GM23338 (cell line): ENCODE measurements at places on chromosomes 4 and X.

GRCh38 chr4:6448476-6449170 is 23.8 kb downstream of the PPP2R2C start:
- no peak for DNase-seq

DNA sequence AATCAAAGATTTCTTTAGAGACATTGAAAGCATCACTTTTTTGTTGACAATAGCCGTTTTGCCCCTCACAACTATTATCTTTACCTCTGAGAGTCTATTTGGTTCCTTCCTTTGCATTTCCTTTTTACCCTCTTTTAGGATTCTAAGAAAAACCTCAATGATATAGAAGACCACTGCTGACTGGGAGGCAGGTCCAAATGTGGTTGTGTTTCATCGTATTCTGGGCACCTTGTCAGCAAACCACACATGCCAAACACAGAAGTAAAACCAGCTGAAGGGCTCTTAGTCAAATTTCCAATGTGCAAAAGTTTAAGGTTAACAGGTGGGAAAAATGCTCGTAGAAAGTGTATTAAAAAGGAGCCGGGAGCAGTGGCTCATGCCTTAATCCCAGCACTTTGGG is 5.1 kb upstream of the PRMT9 start:
- no peak for DNase-seq

DNA sequence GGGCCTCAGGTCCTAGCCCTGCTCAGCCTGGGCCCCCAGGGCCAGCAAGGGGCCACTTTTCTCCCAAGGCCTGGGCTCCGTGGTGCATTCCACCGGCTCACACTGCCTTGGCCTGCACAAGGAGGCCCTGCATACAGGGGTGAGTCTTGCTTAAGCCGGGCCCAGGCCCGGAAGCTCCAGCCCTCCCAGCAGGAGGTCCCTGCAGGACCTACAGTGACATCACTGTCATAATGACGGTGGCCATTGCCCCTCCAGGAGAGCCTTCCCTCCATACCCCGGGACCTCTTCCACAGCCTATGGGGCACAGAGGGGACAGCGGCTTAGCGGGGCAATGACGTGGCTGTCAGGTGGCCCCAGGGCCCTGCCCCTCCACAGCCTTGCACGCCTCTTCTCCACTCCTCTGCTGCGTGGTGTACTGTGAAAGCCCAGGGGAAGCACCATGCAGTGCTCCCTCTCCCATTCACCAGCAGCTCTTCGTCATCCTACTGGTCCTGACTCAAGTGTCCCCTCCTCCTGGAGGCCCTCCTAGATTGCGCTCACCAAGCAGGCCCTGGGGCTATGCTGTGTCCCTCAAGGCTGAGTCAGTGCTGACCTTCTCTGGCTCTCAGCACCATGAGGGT is 32.3 kb upstream of the AFAP1 start:
- DNase-seq: no peak

DNA sequence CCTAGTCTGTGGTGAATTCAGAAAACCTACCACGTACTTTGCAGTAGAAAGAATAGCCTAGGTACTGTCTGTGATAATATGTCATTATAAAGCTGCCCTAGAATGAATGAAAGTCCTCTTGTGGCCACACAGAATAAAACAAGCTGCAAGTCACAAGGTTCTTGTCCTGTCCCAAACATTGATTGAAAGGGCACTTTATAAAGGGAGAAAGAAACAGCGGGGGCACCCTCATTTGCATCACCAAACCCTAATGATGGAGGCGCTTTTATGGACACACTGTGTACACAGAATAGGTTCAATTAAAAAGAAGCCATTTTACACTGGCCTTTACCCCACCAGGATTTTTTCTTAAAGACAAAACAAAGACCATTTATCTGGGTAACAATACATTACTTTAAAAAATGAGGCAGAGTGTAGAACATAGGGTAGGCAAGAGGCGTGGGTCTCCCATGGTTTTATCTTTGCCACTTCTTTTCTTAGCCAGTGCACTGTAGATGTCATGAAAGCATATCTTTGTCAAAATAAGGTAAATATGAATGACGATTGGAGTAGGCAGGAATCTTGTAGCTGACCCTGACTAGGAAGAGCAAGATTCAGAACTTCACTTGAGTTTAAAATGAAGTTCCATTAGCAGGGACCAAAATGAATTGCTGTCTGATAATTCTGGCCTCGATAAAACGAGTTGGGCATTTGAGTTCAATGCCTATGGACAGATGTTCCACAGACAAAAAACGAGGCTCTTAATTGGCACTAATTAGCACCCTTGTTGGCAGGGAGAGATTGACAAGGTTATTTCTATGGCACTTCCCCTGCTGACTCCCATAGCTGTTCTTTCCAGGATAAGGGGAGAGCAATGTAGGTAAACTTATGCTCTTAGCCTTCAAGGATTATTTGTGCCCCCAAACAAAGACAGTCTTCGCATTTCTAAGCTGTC is 365.1 kb downstream of the AFF2 start:
- peak; percentile 16 for DNase-seq

DNA sequence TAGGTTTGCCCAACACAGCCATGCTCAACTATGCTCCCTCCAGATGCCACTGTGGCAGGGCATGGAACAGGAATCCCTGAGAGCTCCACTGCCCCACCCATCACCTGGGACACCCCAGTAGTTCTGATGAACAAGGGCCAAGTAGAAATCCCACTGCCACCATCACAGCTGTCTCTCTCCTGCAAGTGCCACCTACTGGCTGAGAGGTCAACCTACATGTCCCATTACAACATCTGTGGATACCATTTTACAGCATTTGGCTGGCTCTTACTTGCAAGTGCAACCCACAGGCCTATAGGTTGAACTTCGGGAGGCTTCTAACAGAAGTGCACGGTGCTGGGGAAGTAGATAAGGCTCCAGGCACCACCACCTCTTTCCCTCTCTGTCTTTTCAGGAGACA is 142.5 kb downstream of the CXXC4 start:
- peak; percentile 65 for DNase-seq

- DNase-seq: no peak
These were observed 23.3 kb upstream of the ANXA5 start for GRCh38 chr4:121720109-121720508.

DNA sequence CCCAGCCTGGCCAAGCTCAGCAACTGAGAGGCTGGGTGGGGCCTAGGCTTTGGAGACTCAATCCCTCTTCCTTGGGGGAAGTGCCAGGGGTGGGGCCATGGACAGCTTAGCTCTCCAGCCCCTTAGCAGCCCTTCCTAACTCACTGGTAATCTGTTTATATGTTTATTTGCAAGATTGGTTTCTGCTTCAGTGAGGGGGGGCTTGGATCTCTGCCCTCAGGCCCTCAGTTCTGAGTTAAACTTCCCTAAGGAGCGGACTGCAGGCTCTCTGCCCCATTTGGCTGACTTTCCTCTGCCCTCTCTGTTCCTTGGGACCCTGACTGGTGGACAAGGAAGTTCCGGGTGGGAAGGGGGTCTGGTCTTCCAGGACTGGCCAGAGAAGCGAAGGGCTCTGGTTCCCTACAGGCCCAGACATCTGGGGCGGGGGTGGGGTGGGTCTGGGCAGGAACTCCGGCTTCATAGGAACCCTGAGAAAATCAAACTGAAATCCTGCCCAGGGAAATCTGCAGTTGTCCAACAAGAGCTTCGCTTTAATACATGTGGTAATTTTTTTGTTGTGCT is 51.4 kb downstream of the NALF2 start:
- DNase-seq: peak; percentile 9

GRCh38 chr4:96193061-96193460 is 353.2 kb downstream of the PDHA2 start:
- no peak for DNase-seq

DNA sequence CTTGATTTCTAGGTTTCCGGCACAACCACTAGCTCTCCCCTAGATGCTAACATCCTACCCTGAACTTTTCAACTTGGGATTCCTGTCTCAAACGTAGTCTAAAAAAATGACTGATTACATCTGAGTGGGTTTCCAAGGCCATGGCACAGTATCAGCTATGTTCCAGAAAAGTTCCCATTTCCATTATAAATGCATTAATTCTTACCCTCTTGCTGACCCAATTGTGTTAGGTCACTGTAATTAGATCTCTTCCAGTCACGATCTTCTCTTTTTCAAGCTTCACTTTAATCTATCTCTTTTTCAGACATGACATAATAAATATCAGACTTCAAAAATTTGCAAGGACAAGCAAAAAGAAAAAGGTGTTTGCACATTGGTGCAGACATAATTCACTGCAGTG is 50.6 kb upstream of the PDE5A start:
- no peak for DNase-seq

GRCh38 chrX:39397561-39398199 is 596.4 kb downstream of the MID1IP1 start:
- DNase-seq: no peak

GRCh38 chr4:145034727-145035211 is 63.2 kb downstream of the ANAPC10 start:
- no peak for DNase-seq

DNA sequence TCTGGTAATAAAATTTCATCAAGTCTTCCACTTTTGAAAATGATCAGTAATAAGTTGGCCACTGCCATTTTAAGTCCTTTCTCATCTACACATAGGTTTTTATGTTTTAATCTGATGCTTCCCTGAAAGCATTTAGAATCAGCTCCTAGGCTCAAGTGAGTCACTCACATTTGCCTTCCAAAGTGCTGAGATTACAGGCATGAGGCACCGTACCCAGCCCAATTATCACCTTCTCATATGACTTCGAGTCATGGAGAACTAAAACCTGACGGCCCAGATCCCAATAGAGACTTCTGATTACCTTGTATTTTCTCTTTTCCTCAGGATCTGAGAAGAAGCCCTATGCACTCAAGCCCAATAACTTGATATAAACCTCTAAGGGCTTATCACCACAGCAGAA is 140.8 kb downstream of the OPHN1 start:
- DNase-seq: no peak

GRCh38 chr4:114281164-114281960 is 301.9 kb upstream of the ARSJ start:
- no peak for DNase-seq

DNA sequence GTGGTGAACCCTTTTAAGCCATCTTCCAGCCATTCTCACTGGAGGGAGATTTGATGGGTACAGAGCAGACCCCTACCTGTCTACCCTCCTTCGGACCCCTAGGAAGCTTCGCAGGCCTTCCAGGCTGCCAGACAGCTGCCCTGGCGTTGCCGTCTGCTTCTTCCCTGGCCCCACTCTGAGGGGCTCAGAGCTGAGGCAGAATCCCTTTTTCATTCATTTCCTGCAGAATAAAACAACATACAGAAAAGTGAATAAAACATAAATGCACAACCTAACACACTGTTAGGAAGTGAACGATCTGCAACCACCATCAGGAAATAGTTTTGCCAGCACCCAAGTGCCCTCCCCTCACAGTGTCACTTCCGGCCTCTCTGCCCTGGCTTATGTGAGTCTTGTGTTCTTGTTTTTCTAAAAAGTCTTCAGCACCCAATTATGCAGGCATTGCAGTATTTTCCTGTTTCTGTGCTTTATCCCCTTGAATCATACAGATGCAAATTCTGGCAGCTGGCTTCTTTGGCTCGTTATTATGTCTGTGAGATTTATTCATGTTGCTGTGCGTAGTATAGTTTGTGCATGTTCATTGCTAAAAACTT is 5.6 kb upstream of the ADD1 start:
- DNase-seq: no peak

- DNase-seq: no peak
These were observed 44.3 kb downstream of the CNGA1 start for GRCh38 chr4:47972181-47972580.

- no peak for DNase-seq
These were observed 27.3 kb upstream of the CDKN2AIP start for GRCh38 chr4:183416879-183417755.

DNA sequence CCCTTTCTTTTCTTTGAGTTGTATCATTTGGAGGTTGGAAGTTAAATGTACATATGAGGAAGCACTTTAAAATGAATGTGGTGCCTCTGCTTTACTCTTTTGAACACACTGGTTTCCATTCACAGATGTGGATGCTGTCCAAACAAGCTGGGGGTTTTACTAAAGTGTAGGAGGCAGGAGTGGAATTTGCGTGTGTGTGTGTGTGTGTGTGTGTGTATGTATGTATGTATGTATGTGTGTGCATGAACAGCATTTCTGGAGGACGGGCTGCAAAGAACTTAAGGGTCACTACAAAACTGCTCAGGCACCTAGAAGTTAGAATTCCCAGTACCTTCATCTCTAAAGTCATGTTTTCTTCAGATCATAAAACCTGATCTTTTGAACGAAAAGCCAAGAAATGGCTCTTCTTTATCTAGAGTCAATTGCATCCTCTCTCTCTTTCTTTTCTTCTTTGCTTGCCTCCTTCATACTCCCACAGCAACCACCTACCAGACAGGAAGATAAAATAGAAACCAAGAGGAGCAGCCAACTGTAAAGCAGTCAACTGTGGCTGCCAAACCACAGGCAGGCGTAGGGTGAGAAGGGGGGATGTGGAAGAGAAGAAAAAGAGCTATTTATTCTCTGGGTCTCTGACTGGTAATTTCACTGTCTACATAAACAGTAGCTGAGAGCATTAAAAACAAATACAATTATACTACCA is 177.0 kb upstream of the RASGEF1B start:
- no peak for DNase-seq

DNA sequence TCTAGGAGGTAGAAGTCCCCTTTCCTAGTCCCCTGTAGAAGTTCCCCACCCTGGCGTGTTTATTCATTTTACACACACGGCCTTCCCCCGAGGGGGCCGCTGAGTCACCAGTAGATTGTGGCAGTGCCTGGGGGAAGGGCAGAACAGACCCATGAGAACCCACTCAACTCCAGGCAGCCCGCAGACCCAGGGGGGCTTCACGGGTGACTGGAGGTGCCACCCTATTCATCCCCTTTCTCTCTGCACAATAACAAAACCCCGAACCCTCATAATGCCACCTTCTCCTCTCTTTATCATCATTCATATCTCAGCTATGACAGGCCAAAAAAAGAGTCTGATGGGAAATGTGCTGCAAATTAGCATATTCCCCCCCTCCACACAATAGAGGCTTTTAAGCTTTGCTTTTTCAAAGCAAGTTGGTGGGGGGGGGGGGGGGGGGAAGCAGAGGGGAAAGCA is 20.4 kb upstream of the GPM6B start:
- no peak for DNase-seq

DNA sequence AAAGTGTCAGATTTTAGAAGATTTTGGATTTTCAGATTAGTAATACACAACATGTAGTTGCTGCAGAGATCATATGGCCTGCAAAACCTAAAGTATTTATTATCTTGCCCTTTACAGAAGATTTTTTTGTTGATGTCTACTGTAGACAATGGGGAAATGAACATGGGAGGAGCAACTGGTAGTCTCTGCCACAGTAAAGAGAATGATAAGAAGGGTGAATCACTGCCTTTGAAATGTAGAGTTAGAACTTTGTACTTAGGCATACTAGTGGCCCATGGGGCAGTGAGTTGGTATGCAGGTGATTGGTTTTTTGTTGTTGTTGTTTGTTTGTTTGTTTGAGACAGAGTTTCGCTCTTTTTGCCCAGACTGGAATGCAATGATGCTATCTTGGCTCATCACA is 50.1 kb downstream of the GAB1 start:
- peak; percentile 25 for DNase-seq

GRCh38 chr4:187042251-187042650 is 318.6 kb upstream of the FAT1 start:
- no peak for DNase-seq

GRCh38 chr4:73446336-73446938 is 10.4 kb downstream of the AFP start:
- DNase-seq: peak; percentile 81

GRCh38 chr4:87209696-87210095 is 10.7 kb downstream of the KLHL8 start:
- DNase-seq: no peak
